ENCODE measurements at places on chromosomes 13 and 19.

- no peak for DNase-seq
Measured at GRCh38 chr19:38718747-38719543, 25.3 kb downstream of the CAPN12 start.

DNA sequence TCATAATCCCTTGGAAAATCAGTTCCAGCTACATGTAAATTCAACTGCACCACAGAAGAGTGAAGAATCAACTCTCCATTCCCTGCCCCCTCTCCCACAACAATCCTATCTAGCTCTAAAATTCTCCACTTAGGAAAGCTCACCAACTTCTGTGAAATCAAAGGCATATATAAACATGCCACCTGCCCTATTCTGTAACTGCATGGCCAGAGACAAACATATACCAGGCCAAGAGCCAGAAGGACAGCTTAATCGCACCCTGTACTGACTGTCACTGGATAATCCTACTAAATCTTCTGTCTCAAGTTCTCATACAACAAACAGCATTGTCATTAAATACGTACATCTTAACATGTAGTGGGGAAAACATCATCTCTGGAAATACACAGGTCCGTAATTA, 58.2 kb upstream of the EEF1AKMT1 start:
- DNase-seq: no peak

GRCh38 chr13:111897846-111898215, 169.1 kb upstream of the SOX1 start:
- no peak for DNase-seq

DNA sequence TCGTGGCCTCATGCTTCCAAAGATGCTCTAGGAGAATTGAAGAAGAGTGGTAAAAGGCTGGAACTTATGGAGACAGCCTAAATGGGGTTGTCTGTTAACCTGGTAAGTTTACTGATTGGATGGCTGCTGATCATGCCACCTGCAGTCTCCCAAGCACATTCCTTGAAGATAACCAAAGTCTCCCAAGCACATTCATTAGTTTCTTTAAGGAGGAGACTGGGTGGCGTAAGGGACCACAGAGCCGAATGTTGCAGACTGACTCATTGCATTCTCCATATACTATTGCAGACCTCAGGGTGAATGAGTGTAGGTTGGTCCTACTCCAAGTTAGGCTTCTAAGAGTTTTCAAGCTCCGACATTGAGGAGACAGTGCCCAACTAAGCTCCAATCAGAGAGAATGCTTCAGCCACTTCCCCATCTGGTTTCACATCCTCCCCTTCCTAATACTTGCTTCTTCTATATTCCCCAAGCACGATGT, at the start of gene IGFL3:
Gene IGFL3 (minus strand): TSS at position 51 of the 478 bp plus-strand sequence. CDS start 39 bp downstream, at position 12.
- peak; percentile 31 for DNase-seq

GRCh38 chr13:113537205-113537604, 46.7 kb upstream of the DCUN1D2 start:
- no peak for DNase-seq

- no peak for DNase-seq
Measured at GRCh38 chr13:50072676-50073075, 57.4 kb downstream of the KCNRG start.

GRCh38 chr13:113641426-113641825, 16.6 kb downstream of the ATP4B start:
- DNase-seq: no peak

- peak; percentile 19 for DNase-seq
Measured at GRCh38 chr13:99104396-99104795, 96.3 kb upstream of the UBAC2 start.

DNA sequence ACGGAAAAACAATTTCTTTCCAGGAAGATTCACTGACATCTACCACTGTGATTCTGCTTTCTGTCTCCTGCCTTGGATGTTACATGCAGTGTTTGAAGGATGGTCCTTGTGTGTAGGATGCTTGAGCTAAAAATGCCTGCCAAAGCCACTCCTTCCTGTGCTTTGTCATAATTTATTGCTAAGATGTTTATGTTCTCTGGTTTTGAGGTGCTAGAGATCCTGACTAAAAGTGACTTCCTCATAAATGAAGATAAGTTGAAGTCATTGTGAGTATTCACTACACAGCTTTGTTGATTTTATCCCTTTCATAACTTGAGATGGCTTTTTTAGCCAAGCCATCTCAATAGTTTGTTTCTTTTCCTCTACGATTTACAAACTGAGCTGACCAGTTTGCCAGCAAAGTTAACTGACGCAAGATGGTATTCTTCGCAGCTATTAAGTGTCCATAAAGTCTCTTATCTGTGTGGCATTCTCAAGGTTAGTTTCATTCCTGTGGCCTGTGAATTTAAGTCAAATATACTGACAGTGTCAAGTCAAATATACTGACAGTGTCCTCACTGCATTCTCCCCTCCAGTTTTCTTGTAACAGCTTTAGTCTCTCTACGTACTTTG, 15.7 kb upstream of the FBXL3 start:
- DNase-seq: no peak

DNA sequence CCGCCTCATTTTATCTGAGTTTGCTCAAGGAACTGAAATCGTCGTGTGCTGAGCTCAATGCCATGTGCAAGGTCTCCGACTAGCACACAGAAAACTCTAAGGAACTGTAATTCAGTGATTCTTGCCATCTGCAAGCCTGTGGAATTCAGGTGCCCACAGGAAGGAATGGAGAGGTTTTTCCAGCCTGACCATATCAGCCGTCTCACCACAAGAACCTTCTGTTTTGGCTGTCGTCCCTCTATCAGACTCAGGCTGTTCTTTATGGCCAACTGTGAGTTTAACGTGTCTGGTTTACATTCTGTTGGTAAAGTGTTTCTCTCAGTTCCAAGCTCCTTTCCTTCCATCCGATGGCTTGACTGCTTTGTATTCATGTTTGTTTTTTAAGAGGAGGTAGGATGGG, 293.5 kb downstream of the SPRY2 start:
- peak; percentile 63 for DNase-seq

DNA sequence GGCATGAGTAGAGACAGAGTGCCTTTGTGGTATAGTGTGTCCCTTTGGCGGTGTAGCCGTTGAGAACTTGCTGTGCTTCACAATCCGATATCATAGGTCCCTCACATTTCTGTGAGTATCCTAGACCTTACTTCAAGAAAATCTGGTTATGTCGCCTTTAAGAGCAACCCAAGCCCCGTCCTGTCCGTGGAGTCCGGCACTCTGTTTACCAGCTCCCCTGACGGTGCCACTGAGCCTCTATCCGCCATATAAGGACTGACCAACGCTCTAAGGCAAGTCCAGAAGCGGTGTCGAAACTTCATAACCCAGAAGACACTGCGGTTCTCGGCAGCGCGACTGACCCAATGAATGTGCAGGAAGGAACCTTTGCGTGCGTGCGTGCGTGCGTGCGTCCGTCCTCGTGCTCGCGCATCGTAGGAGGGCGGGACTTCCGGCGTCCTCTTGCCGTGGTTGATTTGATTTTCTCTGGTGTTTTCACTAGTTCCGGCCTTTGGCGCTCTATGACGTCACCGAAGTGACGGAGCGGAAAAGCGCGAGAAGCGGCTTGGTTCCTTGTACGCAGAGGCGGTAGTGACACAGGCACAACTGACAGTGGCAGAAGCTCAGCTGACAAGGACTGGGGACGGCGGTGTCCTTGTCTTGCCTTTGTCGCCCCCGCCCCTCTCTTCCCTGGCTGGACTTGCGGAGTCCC, at the start of the genes TRAPPC2B and ZNF547:
Gene TRAPPC2B (plus strand): TSS at position 555 of the 691 bp plus-strand sequence. CDS start 1,283 bp downstream, outside the sequence.
Gene ZNF547 (plus strand): TSS at position 555 of the 691 bp plus-strand sequence. CDS start 5,005 bp downstream, outside the sequence.
- peak; percentile 99 for DNase-seq

DNA sequence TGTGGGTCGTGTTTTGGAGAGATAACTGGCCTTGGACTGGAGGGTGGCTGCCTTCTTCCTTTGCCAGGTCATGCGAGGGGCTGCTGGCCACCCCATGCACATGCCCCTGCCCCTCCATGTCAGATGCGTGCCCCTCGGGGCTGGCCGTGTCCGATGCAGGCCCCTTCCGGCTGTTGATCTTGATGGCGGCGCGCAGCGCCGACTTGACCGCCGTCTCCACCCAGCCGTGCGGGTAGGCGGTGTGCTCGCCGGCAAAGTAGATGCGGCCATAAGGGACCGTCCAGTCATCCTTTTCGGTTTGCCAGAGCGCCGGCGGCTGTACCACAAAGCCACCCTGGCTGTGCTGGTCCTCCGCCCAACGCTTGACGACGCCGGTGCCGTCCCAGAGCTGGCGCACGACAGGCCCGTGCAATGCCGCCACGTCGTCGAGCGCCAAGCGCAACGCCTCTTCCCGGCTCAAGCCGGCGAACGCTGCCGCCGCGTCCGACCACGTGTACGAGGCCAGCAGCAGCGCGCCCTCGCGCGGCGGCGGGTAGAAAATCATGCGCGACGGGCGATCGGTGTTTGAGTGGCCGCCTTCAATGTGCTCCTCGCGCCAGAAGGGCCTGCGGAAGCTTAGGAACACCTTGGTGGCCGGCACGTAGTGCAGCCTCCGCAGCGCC, 6.9 kb downstream of the IL4I1 start:
- peak; percentile 74 for DNase-seq

- no peak for DNase-seq
Measured at GRCh38 chr13:24274452-24275021, 34.8 kb upstream of the C1QTNF9 start.

- no peak for DNase-seq
Measured at GRCh38 chr13:66369666-66370065, 860.5 kb downstream of the PCDH9 start.

DNA sequence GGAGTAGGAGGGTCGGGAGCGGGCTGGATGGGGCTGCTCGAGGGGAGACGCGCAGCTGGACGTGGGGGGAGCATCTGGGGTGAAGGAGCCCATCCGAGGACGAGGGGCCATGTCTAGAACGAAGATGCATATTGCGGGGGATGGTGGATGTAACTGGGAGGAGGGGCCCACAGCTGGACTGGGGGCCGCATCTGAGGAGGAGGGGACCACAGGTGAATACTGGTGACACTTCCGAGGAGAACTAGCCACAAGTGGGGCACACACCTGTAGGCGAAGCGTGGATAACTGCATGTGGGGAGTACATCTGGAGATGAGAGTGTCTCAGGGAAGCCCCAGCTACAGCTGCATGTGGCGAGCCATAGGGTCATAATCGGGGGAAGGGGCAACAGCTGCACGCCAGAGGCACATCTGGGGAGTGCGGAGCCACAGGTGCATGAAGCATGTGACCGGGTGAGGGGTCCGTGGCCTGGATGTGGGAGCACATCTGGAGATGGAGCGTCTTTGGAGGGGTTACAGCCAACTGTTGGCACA, 402 bp downstream of the ZSWIM9 start:
- DNase-seq: no peak

DNA sequence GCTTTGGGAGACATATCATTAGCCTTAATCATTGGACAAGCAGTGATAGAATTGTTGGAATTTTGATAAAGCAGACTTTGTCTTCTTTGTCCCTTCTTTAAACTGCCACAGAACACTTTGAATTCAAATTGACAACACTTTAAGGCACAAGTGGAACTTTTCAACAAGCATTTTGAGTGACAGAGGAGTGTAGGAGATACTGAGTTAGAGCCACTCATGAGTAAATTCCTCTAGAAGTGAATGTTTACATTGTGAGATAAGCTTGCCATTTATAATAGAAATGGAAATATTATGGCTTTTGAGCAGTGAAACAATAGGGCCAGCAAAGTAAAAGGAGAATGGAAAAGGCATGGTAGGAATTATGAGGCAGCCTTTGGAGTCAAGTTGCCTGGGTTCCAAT, 515.8 kb downstream of the SLITRK6 start:
- no peak for DNase-seq

- no peak for DNase-seq
Measured at GRCh38 chr19:33358408-33358807, 15.1 kb upstream of the CEBPG start.

GRCh38 chr13:99963816-99964339, 7.7 kb downstream of the ZIC5 start:
- DNase-seq: no peak

GRCh38 chr13:43631106-43631505, 155.7 kb downstream of the ENOX1 start:
- DNase-seq: no peak

DNA sequence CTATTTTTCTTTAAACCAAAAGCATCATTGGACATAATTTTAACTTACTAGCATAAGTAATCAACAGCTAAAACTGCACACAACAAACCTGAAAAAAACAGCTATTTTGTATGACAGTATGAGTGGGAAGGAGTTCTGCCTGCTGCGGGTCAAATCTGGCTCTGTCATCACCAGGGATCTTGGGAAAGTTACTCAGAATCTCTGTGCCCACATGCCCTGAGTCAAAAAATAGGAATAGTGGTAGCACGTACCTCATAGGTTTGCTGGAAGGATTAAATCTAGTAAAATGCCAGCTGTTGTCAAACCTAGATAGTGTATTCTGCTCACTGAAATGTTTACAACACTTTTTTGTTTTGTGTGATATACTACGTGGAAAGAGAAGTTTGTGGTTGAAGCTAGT, 1.1 kb downstream of the CLN5 start:
- DNase-seq: peak; percentile 58

DNA sequence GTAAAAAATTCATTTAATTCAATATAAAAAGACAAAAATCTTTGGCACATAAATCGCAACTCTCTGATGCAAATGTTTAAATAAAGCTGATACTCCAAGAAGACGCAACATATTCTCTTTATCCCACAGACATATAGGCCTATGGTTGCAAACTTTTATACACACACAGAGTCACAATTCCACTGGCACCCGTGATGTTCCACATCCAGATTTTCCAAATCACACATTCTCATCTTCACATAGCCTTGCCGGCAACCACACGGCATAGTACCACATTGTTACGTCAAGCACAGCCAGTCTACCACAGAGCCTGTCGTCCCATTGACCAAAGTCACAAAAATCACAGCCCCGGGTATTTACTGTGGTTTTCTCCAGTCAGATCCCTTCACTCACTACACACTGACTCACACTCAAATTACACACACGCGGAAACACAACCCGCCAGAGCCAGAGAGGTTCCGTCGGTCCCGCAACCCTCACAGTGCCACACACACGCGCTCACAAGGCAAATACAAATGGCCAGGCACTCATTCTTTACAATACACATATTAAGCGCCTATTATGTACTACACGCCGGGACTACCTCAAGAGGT, 546 bp upstream of the ZNF546 start:
- DNase-seq: peak; percentile 78

DNA sequence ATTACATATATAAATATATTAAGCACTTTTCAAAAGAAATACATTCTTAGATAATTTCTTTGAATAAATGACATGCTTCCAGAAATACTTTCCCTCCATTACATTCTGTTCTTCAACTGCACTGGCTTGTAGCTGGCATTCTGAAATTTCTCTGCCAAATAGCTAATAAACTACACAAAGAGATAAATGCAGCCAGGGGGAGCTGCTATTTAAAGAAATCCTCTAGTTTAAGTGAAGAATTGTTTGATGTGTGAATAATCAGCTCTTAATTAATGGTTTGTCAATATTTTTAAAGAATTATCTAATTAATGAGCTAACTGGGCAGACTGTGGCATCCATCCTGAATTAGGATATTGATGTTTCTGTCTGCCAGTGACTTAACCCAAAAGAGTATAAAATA, 30.7 kb downstream of the SLC7A1 start:
- DNase-seq: no peak
